ENCODE measurements at places on chromosomes 16 and 17.
A peak's percentile ranks its signal among the peaks of the same experiment; 100 is the strongest.

- no peak for DNase-seq
These were observed 1.9 kb downstream of the USH1G start for GRCh38 chr17:74921026-74921681.

- DNase-seq = no peak
These were observed 359.1 kb downstream of the SEC14L1 start for GRCh38 chr17:77499699-77500435.

GRCh38 chr16:23865853-23866252 is 30.1 kb downstream of the PRKCB start:
- DNase-seq = no peak

GRCh38 chr17:42386777-42387657 is 1.2 kb downstream of the STAT3 start:
- peak; percentile 6 for DNase-seq

All from CD4-positive, alpha-beta T cell treated with Interleukin-6 for 4 hours (primary cell).